ENCODE measurements at places on chromosomes 12 and 14.
A peak's percentile ranks its signal among the peaks of the same experiment; 100 is the strongest.

GRCh38 chr12:27530157-27530922 is 6.3 kb downstream of the PPFIBP1 start:
- DNase-seq, result no peak

GRCh38 chr12:75130811-75131210 is 78.8 kb downstream of the KCNC2 start:
- peak; percentile 86 for DNase-seq

- DNase-seq, result no peak
Measured at GRCh38 chr14:33709711-33710110, 241.2 kb downstream of the EGLN3 start.

- peak; percentile 72 for DNase-seq
Measured at GRCh38 chr12:6735448-6736191, 11.8 kb downstream of the COPS7A start.

- DNase-seq, result no peak
Measured at GRCh38 chr14:101716077-101716950, 45.2 kb upstream of the PPP2R5C start.
